ENCODE measurements at places on chromosomes 16 and 17.

- no peak for DNase-seq
Measured at GRCh38 chr16:47920709-47921108, 235.1 kb downstream of the ABCC12 start.

DNA sequence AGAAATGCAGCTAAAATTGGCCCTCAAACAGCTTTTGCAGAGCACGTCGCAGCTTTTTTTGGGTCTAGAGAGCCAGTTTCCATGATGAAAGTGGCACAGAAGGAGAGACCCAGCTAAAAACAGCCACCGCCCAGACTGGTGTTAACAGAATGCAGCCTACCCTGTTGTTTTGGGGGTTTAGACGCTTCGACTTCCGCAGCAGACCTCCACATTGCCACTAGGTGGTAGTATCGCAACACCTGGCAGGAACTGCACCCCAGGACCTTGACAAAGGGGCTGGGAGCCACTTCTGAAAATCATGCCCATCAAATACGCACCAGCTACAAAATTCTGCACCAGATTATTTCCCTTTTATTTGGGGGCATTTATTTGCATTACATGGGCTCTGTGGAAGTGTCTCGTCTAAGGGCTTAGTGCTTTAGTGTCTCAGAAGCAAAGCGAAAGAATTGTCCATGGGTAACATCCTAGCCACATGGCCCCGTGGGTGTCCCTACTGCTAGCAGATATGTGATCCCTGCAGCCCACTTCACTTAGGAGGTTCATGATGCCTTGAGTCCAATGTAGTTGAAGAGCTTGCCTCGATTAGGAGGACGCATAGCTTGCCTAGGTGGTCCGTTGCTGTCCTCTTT, 167.1 kb downstream of the HAPSTR1 start:
- no peak for DNase-seq

- DNase-seq = no peak
Measured at GRCh38 chr16:83599789-83600462, 207.9 kb upstream of the HSBP1 start.

- DNase-seq = no peak
Measured at GRCh38 chr17:19242323-19242722, 5.2 kb downstream of the EPN2 start.

DNA sequence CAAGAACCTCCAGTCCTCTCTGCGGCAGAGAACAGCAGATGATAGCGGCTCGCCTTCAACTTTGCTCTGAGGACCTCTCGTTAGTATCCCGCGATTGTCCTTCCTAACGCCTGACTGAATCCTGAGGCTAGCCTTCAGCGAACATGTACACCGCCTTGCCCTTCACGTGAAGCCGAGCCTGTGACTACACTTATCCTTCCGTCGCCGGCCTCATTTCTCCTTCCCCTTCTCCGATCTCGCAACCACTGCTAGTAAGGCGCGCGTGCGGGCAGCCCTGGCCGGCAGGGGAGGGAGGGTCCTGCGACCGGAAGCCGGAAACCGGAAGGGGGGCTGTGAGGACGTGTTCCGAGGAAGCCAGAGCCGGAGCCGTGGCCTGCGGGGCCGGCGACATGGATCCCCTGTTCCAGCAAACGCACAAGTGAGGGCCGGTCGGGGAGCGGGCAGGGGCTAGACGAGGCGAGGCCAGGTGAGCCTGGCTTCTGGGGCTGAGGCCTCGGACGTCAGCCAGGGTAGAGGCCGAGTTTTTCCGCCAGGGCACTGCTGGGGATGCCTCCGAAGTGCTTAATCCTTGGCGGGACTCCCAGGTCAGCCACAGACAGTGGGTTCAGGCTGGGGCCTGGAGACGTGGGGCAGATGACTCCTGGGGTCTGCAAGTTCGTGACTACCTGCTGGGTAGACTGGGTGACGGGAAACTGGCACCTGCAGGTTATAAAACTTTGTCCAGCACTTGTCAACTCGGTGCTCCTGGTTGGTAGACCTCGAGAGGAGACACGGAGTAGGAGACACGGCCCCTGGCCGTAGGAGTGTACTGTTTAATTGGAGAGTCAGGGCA, at the start of gene GOSR2:
GOSR2 (plus strand) TSS at position 357 of the 832 bp plus-strand sequence; CDS start at position 390, 33 bp downstream.
- peak; percentile 93 for DNase-seq

GRCh38 chr16:3135126-3135715, 392 bp downstream of the ZNF213 start:
- DNase-seq = no peak

- DNase-seq = no peak
Measured at GRCh38 chr17:42315402-42316156, 27.3 kb downstream of the STAT5A start.

DNA sequence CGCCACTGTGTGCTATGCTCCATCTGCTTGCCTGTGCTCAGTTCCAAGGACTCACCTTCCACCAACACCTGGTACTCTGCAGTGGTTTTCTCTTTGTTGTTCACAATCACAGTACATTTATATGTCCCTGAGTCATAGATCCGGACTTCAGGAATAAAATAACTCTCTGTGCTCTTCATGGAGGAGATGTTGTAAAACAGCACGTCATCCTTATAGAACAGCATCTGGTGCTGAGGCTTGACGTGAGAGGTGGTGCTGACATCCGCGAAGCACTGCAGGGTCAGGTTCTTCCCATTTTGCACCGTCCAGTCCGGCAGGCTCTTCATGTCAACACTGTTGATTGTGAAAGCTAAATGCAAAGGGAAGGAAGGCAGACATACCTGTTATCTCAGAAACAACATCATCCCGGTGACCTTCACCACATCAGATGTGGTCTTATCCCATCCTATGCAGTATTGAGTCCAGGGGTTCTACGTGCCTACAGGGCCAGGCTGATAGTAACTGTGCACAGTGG, 12.8 kb downstream of the PECAM1 start:
- DNase-seq = no peak

- DNase-seq = no peak
Measured at GRCh38 chr16:84907575-84907974, 87.8 kb downstream of the CRISPLD2 start.

- DNase-seq = peak; percentile 51
Measured at GRCh38 chr16:20849589-20850390, 43.5 kb downstream of the REXO5 start.

GRCh38 chr16:86220561-86220960, 289.8 kb upstream of the FOXF1 start:
- no peak for DNase-seq

- DNase-seq = no peak
Measured at GRCh38 chr17:46848534-46848933, 2.8 kb upstream of the WNT9B start.

DNA sequence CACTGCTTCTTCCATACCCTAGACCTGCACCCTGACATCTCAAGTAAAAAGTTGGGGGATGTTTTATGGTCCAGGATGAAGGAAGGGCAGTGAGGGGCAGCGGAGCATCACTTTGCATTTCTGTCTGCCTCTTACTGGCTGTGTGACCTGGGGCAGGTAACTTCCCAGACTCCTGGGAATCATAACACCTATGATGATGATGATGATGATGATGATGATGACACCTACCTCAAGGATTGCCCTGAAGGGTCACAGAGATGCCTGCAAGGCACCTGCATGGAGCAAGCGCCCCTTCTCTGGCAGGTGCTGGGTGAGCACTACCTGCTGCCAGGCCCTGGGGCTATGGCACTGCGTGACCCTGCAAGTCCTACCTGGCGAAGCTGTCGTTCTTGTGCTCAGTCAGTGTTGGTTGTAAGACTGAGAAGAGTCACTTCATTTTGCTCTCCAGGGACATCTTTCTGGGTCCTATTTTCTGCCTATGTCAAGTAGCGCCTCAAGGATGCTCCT, 46.2 kb upstream of the STH start:
- DNase-seq = no peak

- no peak for DNase-seq
Measured at GRCh38 chr17:34378664-34379101, 15.7 kb upstream of the CCL1 start.

DNA sequence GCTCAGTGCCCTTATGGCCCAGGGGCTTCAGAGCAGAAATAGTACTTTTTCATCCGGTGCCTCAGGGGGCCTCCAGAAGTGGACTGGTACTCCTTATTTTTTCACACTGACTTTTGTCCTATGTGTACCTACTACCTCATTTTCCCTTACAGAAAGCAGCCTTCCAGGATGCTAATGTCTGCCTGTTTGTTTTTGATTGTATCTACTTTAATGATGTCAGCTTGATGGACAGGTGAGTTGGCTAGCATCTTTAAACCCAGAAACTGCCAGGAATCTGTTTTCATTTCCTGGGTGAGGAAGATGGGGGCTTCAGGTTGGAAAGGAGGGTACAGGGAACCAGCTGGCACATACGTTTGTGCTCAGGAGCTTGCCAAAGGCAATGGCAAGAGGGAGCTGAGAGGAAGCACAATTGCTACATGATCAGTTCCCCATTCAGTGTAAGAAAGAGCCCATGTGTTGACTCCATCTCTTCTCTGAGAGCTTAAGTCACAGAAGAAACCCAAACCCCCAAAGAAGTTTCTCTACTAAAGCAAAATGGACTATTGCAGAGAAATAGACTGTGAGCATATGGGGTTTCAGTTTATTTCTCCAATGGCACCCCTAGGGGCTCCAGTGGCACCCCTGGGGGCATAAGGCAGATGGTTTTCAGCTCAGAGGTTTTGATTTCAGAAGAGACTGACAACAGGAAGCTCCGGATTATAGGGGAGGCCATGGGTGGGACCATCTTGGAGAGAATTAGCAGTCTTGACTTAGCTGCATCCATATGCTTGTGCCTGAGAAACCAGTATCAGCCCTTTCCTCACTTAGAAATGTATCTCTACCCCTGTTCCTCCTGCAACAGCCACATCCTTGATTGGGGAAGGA, 16.3 kb downstream of the LIG3 start:
- DNase-seq = no peak

DNA sequence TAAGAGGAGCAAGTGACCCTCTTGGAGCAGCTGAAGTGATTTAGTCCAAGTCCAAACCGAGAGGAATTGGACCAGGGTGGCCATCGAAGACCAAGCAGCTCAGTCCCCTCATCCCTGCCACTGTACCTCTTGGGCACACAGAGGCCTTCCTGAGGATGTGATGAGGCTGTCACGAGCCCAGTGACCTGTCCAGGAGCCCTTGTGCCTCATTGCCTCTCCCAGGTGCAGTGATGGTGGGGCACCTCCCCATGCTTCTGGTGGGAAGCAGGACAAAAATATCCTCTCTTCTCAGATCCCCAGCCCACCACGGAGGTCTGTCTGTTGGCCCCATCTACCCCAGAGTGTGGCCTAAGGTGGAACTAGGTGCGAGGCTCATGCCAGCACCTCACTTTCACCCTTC, 2.7 kb upstream of the CD300LG start:
- DNase-seq = no peak

DNA sequence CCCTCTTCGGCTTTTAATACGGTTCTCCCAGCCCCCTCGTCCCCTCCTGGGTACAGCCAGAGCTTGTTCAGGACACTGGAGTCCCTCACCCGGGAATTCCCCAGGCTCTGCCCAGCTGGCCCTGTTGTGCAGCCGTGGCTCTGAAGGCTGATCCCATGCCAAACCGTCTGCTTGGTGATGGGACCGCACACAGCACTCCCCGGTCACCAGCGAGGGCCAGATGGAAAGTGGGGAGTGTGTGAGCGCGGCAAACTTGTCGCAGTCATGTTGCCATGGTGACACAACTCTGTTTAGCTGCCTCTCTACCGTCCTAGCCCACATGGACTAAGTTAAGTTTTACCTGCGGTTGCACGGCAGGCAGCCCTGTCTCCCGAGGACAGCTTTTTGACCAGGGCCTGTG, 107.9 kb downstream of the RAP1GAP2 start:
- DNase-seq = no peak

DNA sequence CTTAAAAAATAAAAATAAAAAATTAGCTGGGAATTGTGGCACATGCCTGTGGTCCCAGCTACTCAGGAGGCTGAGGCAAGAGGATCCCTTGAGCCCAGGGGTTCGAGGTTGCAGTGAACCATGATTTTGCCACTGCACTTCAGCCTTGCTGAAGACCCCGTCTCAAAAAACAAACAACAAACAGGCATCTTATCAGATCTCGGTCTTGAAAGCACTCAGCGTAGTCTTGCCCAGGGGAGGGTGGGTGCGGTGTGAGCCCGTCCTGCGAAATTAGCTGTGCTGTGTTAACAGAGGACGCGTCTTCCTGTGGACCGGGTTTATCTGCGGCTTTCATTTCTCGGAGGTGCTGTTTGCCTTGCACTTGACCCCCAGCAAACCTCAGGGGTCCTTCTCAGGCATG, 5.4 kb downstream of the GAA start:
- DNase-seq = no peak

Data from T1000 (cell line).